WERI-Rb-1 (cell line): ENCODE measurements at places on chromosomes 7 and 10.

GRCh38 chr10:34280599-34281374 is 534.3 kb downstream of the PARD3 start:
- no peak for DNase-seq

DNA sequence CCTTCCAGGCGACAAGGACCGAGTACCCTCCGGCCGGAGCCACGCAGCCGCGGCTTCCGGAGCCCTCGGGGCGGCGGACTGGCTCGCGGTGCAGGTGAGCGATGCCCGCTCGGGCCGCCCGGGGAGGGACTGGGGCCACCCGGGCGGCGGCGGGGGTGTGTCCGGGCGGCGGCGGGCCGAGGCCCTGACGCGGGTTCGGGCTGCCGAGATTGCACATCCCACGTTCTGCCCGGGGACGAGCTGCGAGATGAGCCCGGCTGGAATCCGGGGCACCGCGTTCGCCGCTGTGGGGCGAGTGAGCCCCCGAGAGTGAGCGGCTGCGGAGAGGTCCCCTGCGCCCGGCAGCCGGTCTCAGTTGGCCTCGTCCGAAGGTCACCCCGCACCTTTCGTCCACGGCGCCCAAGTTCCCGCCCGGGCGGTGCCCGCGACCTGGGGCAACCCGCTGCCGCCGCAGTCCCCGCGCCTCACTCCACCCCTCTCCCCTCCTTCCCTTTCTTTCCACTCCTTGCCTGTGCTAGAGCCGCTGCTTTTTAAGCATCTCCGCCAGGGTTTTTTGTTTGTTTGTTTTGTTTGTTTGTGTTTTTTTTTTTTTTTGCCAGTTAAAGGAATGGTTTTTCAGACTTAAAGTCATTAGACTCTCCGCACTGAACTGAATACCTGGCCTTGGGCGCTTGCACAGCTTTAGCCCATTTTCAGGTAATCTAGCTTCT is 515 bp downstream of the RALA start:
- DNase-seq, result no peak

- no peak for DNase-seq
Measured at GRCh38 chr7:107613439-107613838, 33.4 kb downstream of the BCAP29 start.

DNA sequence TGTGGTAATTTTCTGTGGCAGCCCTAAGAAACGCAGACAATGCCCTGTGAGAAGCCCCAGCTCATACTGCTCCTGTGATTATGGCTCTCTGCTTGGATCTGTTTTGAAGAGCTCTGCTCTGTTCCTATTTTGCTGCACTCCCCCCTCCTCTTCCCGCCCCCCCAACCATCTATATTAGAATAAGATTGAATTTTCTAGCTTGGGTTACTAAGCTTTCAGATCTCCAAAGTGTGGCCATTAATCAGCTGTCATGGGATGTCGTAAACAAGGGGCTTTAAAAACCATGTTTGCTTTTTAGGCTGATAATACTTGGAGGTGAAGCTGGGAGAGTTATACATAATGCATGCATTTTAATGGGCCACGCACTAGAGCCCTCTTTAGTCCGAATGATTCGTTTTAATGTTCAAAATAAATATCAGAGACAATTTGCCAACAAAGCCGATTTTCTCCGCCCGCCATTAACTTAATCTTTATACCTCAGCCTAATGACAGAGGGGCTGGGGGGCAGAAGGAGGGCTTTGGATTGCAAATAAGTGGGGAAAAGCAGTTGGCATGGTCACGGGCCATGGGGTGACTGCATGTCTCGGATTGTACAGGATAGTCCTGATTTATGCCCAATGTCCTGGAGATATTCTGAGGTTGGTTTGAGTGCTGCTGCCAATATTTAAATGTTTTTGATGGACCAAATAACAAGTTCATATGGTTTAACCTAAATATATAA is 165.5 kb downstream of the RPS24 start:
- DNase-seq, result peak; percentile 83

GRCh38 chr7:129776362-129776722 is 164.8 kb downstream of the NRF1 start:
- DNase-seq, result no peak

- DNase-seq, result peak; percentile 85
Measured at GRCh38 chr10:100995181-100995580, 4.4 kb upstream of the LZTS2 start.

DNA sequence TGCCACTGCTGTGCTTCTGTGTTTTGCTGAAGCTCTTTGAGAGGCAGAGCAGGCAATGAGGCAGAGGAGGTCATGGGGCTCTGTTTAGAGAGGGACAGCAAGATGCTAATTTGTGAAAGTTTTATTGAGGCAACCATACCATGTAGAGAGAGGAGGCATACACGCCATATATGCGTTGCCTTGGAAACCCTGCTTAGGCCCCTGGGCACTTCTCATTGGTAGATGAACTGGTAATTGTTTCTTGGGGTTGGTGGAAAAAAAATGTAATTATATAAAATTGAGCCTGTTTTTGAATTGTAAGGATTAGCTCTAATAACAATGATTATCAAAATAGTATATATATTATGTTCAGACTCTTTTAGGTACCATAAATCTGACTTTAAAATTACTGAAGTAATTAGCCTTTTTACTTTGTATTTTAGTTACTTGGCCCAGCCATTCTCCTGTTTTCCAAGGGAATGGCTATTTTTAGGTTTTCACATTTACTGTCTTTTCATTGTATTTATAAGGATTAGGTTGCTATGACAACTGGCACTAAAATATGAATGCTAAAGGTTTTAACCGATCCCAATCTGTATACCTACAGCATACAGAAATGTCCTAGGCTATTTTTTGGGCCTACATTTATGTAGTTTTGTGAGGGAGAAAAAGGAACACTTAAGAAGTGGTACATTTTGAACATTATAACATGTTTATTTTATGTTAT is 52.4 kb downstream of the BZW2 start:
- DNase-seq, result no peak

DNA sequence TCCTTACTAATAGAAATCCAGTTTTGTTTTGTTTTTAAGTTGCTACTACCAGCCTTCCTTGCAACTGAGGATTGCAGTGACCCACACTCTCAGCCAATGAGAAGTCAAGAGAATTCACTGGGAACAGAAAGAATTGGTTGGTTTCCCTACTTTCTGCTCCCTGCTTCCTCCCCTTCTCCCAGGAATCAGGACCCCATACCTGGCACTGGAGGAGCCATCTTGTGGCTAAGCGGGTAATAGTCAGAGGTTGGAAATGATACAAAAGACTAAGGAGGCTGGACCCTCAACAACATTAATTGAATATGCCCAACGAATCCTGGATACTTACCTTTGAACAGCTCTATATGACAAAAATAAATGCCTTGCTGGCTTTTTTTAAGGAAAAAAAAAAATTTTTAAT is 6.3 kb downstream of the TMEM176A start:
- DNase-seq, result no peak

DNA sequence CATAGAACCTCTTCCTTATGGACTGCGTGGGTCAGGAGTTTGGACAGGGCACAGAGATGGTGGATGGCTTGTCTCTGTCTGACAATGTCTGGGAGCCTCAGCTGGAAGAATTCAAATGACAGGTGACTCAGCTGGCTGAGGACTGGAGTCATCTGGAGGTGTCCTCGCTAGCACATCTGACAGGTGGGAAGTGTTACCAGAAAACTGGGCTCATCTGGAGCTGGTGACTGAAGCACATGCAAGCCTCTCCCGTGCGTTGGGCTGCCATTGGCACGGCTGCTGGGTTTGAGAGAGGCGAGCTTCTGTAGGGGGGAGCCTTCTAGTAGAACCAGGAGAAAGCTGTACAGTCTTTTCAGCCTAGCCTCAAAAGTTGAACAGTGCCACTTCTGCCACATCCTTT is 71.0 kb downstream of the CELF2 start:
- DNase-seq, result no peak

GRCh38 chr10:124146483-124146882 is 53.1 kb upstream of the CHST15 start:
- DNase-seq, result no peak

DNA sequence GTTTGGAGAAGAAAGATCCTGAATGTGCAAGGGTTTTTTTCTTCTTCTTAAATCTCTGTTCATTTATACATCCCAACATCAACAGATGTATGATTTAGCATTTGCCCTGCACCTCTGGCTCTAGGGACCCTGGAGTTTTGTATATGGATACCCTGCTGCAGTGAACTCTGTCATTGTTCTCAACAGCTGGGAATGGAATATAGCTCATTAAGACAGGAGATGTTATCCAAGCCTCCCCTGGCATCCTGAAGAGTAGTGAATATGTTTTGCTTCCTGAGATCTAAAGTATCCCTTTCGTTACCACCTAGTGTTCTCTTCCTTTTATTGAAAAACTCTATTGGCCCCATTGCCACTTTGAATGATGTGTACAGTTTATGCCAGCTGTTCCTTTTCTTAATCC is 275.9 kb downstream of the EXOC4 start:
- no peak for DNase-seq

DNA sequence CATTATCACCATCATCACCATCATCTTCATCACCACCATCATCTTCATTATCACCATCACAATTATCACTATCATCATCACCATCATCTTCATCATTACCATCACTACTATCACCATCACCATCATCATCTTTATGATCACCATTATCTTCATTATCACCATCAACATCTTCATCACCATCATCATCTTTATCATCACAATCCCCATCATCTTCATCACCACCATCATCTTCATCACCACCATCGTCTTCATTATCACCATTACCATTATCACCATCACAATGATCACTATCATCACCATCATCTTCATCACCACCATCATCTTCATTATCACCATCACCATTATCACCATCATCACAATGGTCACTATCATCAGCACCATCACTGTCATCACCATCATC is 621.1 kb downstream of the PTPRN2 start:
- DNase-seq, result no peak

- peak; percentile 35 for DNase-seq
Measured at GRCh38 chr10:80382989-80383388, 25.4 kb upstream of the PRXL2A start.

DNA sequence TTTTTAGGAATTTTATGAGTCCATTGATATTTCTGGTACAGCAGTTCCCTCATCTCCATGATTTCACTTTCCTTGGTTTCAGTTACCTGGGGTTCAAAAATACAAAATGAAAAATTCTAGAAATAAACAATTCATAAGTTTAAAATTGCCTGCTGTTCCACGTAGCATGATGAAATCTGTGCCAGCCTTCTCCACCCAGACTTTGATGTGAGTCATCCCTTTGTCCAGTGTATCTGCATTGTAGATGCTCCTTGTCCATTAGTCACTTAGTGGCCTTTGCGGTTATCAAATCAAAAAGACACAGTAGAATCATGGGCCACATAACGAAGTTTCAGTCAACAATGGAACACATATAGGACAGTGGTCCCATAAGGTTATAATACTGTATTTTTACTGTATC is 286.9 kb downstream of the PTEN start:
- no peak for DNase-seq

- peak; percentile 2 for DNase-seq
Measured at GRCh38 chr10:43200538-43201390, 62.5 kb downstream of the CSGALNACT2 start.

DNA sequence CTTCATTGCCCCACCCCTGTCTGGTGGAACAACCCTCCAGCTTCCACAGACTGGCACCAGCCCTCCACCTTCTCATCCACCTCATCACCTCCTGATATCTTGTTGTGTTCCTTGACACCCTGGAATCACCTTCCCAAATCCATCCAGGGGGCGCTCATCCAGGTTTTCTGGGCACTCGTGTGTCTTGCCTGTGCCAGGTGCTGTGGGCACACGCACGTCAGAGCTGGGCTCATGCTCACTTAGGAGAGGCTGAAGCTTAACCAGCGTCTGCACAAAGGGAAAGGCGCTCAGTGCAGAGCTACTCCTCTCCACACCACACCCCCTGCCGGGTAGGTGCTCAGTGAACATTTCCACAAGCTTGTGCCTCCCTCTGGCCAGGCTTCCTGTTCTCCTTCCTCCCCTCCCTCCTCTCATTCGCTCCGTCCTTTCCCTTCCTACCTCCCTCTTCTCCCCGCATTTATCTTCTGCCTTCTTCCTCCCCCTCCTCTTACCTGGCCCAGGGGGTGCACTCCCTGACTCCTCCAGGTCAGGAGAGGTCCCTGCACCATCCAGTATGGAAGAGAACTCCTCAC is 4.8 kb downstream of the ADCYAP1R1 start:
- DNase-seq, result no peak

- DNase-seq, result peak; percentile 86
Measured at GRCh38 chr7:150898475-150899011, 46.2 kb downstream of the AOC1 start.

DNA sequence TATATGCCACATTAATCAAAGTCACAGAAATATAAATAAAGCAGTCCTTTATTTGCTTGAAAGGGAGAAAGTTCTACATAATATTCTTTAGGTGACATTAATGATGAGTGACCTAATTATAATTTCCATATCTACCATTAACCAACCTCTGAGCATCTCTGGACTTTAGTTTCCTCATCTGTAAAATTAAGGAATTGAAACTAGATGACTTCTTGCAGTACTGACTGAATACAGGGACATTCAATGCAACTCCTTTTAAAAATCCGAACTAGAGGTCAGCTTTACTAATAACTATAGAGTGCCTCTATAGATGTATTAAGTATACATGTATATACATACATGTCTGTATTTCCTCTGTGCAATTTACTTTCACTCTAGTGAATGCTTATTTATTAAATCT is 3.9 kb downstream of the FMC1 start:
- no peak for DNase-seq

- no peak for DNase-seq
Measured at GRCh38 chr10:6786579-6787031, 206.5 kb upstream of the PRKCQ start.

DNA sequence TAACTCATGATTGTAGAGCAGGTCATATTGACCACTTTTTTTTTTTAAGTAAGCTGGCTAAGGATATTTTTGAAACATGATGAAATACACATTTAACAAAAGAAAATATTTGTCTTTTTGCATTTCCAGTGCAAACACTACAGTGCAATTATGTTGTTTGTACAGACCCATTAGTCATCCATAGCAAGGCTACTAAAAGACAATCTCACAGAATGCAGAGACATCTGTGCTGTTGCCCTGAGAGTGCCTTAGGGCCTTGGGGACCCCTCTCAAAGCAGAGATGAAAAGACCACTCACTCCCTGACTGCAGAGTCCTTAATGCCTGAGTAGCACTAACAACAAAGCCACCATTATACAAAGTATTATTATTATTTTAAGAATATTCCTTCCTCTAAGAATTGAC is 104.5 kb downstream of the NRCAM start:
- no peak for DNase-seq

GRCh38 chr7:127644484-127644883 is 7.5 kb upstream of the SND1 start:
- DNase-seq, result no peak

GRCh38 chr7:64651632-64652165 is 14.2 kb upstream of the ZNF107 start:
- DNase-seq, result no peak
